Activated T-cell treated with anti-CD3 and anti-CD28 coated beads, Interleukin-2, amount 50 U/mL, for 72 hours (primary cell): ENCODE measurements at places on chromosomes 3 and 15.

- no peak for DNase-seq
Observed at GRCh38 chr3:42589382-42590109, 1.1 kb upstream of the SS18L2 start.

DNA sequence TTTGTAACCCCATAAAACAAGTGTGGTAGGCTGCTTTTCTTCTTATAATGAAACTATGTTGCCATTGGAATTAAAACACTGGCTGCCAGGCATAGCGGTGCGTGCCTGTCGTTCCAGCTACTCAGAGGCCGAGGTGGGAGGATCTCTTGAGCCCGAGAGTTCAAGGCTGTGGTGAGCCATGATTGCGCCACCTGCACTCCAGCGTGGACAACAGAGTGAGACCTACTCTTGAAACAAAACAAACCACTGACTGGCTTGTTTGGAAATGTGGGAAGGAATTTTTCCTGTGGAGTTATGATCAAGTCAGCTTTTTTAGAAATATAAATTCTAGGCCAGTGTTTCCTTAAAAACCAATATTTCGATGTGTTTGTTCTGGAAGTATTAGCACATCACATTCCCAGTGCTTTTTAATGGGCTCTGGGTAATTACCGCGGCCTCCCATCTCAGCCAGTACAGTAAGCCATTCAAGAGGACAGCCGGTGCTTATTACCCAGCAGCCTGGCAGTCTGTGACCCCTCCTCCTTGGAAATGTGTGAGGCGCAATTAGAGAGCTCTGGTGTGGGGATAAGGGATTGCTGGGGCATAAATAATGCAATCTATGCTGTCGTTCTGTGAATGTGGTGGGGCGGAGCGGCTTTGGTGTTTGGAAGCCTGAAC, 58.3 kb upstream of the TRAK1 start:
- DNase-seq = no peak

DNA sequence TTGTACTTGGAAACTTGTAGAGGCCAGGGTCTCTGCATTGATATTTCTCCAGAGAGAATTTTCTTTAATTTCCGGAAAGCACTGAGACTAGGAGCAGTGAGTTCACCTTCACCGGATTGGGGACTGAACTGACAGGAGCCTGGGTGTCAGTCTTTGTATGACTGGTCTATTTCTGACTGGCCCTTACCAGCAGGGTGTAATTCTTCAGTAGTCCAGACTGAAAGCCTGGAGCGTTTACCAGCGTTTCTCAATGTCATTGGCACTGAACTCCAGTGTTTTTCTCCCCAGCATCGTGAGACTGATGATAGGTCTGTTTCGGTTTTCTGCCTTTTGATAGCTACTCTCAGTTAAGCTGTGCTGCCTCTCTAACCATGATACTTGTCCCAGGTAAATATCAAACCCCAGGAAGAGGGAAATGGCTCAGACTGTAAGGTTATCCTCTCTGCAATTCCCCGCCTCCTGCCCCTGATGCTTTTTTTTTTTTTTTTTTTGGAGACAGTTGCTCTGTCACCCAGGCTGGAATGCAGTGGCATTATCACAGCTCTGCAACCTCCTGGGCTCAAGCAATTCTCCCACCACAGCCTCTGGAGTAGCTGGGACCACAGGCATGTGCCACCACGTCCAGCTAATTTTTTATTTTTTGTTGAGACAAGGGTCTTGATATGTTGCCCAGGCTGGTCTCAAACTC, 103.6 kb downstream of the CACNA2D3 start:
- DNase-seq = no peak

- DNase-seq = no peak
Observed at GRCh38 chr15:32843219-32843815, 125.5 kb downstream of the GREM1 start.

DNA sequence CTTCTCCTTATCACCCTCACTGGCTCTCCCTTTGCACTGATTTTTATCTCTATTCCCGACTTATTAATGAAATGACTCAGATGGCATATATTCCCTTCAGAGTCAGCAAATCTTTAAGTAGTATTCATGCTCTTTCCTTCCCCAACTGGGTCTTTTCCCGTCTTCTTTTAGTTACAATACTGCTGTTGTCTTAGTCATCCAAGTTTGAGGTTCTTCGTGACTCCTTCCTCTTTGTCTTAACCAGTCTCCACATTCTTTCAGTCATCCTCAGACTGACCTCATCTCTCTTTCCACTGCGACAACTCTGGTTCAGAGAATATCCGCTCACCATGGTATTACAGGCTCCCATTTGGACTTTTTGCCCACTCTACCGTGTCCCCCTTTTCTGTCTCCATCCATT, 12.4 kb downstream of the WDR5B start:
- no peak for DNase-seq

DNA sequence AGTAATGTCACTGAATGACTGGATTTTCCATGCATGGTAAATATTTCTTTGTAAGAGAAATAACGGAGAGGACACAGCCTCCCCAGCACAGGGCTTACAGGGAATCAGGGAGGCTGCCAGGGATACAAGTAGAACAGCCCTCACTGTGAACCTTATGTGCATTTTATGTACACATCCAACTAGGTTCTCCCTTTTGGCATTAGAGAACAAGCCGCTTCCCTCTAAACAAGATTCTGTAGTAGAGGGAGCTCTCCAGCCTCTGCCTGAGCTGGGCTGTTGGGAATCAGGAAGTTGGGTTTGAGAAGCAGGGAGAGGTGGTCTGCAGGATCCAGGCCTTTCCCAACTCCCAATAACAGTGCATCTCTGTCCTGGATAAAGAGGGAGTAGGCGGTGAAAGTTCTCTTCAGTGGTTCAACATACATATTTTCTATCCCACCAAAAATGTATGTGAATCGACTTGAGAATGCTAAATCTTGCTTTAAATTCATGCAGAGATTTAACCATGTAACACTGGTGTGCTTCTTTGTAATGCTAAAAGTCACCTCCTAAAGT, 83.7 kb downstream of the ARNT2 start:
- DNase-seq = no peak

DNA sequence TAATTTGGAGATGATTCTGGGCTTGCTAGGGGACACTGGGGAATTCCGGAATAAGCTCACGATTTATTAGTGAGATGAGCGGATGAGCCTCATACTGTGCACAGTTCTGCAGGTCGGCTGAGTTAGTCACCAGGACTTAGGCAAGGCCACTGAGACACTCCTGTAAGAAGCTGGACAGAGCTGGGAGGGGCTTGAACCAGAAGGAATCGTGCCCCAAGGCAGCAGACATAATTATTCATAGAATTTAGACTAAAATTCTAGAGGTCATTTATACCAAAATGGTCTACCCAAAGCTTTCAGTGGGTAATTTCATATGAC, 121.4 kb downstream of the VGLL4 start:
- no peak for DNase-seq

- DNase-seq = no peak
Observed at GRCh38 chr3:117063930-117064329, 354.4 kb downstream of the TUSC7 start.

GRCh38 chr3:114566162-114566755, 272.4 kb downstream of the TIGIT start:
- no peak for DNase-seq

DNA sequence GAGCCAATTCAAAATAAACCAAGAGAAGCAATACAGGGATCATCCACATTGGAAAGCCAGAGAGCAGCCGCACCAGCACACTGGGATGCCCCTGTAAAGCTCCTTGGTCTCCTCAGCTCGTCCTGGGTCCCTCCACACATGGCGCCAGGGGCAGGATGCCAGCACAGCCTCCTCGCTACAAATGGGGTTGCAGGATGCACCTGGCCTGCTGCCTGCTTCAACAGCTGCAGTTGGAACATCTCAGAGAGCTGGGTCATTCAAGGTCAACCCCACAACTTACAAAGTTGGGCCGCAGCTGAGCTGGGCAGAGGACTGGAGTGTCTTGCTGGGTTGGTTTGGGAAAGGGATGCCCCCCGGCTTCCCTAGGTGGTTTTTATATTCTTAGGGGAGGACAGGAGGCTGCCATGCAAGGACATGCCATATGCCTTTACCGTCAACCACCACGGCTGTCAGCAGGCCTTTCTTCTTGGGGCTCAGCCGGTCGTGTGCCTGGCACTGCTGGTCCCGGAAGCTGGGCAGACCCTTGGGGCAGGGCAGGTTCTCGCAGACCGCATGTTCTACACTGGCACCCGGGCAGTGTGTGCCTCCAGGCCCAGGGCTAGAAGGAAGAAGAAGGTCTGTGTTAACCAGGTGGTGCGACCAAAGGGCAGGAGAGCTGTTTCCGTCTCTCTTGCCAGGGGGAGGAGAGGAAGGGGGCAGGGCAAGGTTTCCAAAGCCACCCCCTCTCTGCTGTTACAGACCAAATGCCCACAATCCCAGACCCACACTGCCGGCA, 225.2 kb downstream of the ADAMTS17 start:
- DNase-seq = no peak

DNA sequence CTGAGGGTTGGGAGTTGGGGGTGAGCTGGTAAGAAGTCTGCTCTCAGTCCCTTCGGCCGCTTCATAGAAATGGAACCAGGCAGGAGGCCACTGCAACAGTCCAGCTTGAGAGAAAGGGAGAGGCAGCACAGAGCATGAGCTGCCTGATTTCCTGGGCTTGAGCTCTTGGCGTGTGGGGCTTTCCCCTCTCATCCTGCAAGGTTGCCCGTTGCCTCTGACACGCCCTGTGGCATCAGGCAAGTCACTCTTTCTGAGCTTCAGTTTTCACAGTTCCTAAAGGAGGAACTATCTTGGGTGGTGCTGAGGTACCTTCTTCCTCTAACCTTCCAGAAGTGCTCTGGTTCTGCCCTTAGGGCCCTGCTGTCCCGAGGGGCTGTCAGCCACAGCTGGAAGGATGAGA, 4.9 kb downstream of the MESP2 start:
- DNase-seq = peak; percentile 29

DNA sequence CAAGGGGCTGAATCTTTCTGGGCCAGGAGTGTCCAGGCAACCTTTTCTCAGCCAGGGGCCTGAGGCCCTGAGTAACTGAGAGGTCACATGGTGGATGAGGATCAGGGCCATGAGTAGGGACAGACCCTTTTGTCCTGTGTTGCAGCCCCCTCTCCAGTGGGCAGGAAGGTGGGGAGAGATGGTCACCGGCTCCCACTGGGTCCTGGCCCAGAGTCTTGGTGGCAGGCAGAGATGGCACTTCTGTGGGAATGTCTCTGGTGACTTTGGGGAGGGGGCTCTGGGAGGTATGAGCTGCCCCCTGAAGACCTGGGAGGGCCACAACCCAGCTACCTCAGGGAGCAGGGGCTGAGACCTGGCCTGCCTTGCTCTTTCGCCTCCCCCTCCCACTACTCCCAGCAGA, 6.8 kb downstream of the ESYT3 start:
- no peak for DNase-seq

GRCh38 chr15:67101911-67102598, 36.7 kb downstream of the SMAD3 start:
- peak; percentile 70 for DNase-seq

DNA sequence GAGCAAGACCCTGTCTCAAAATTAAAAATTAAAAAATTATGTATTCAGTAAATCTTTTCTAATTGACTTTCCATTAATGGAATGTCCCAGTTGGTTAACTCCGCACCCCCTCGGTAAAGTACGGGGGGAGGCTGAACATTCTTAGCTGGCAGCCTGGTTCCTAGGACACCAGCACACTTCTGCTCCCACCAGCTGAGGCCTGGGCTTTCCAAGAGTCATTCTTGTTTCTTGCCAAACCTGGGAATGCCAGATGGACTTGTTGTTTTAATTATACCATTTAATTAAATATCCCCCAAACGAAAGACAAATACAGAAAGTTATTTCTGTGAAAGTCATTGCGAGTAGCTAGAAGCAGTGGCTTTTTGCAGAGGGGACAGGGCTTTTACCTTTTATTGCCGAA, 179.4 kb downstream of the VGLL4 start:
- DNase-seq = no peak

DNA sequence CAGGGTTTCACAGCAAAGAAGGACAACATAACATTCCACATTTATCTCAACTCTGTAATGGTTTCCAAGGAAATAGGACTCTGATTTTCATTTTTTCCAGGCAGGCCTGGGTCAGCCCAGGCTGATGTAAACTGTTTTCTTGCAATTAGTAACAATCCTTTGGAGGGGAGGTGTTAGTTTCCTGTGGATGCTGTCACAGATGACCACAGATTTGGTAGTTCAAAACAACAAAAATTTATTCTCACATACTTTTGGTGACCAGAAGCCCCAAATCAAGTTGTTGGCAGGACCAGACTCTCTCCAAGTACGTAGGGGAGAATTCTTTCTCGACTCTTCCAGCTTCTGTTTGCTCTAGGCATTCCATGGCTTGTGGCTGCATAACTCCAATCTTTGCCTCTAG, 88.0 kb downstream of the EDEM1 start:
- no peak for DNase-seq

DNA sequence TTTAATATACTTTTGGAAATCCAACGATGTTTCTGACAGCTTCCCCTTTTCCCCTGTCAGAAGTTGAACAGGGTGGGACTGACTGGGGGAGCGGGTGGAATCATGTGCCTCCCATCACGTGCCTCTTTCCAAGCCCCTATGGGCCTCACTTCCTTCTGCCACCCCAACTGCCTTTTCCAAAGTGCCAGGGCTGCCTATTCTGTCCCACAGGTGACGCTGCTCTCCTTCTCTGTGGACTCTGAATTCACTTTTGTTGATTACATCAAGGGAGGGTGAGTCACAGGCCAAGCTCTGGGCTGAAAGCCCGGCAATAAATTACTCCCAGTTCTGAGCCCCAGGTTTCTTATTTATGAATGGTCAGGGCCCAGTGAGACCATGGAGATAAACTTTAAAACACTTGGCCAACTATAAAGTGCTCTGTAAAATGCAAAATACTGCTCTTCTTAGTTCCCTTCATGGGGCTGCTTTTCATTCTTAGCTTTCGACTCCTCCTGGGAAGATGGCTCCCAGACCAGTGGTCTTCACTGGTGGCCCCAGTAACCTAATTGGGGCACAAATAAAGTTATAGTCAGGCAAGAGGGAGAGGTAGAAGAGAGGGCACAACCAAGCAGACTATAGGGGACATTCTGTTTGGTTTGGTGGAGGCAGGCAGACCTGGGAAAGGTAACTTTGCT, 12.3 kb downstream of the CPNE9 start:
- peak; percentile 61 for DNase-seq

- peak; percentile 25 for DNase-seq
Observed at GRCh38 chr3:185292238-185292637, 38.4 kb upstream of the EHHADH start.

- peak; percentile 1 for DNase-seq
Observed at GRCh38 chr15:57376696-57377477, 582 bp downstream of the CGNL1 start.

GRCh38 chr3:178669022-178669601, 132.9 kb downstream of the KCNMB2 start:
- DNase-seq = no peak

- no peak for DNase-seq
Observed at GRCh38 chr15:51770902-51771301, 19.5 kb downstream of the TMOD2 start.

- no peak for DNase-seq
Observed at GRCh38 chr3:146154995-146155394, 6.0 kb downstream of the PLOD2 start.

GRCh38 chr15:39191871-39192291, 389.0 kb upstream of the THBS1 start:
- DNase-seq = no peak
